Stimulated activated CD8-positive, alpha-beta memory T cell treated with anti-CD3 and anti-CD28 coated beads, Interleukin-2, amount 100 ng/mL, for 1 hour (primary cell): ENCODE measurements at places on chromosomes 1 and 21.

- DNase-seq = no peak
These were observed 127.3 kb downstream of the HLCS start for GRCh38 chr21:36839123-36839522.

- no peak for DNase-seq
These were observed 20.2 kb downstream of the LMOD1 start for GRCh38 chr1:201925981-201926645.

GRCh38 chr1:156641761-156642264, at the start of gene BCAN:
BCAN (plus strand) TSS chr1:156642117; CDS start chr1:156646055, 3,938 bp downstream.
- DNase-seq = no peak

DNA sequence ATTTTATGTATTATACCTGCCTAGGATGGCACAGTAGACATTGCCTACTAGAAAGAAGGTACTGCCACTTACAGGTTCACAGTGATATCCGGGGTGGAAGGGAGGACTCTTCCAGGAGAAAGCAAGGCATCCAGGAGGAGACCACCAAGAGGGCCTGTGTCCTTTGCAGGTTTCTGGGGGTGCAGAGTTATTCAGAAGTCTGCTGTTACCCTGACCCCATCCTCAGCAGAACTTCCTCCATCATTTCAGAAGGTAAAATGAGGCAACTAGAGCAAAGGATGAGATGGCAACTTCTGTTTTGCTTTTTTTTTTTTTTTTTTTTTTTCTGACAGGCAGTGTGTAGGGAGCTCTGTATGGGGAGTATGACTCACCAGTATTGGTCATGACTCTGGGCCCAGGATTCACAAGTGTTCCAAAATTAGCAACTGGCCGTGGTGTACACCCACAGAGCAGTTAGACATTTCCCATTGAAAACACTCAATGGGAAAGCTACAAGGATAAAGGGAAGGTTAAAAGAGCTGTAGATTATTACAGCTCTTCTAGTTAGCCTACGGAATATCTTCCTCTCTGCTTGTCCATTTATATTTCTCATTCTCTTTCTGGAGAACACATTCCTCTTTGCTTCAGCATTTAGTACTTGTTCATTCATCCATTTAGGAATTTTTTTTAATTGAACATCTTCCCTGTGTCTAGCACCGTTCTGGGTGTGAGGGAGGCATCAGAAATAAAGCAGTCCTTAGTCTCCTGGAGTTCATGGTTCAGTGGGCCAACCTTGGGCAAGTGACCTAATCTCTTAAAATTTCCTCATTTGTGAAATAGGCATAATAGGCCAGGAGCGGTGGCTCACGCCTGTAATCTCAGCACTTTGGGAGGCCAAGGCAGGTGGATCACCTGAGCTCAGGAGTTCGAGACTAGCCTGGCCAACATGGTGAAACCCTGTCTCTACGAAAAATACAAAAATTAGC, 50.5 kb upstream of the PPP2R5A start:
- no peak for DNase-seq

DNA sequence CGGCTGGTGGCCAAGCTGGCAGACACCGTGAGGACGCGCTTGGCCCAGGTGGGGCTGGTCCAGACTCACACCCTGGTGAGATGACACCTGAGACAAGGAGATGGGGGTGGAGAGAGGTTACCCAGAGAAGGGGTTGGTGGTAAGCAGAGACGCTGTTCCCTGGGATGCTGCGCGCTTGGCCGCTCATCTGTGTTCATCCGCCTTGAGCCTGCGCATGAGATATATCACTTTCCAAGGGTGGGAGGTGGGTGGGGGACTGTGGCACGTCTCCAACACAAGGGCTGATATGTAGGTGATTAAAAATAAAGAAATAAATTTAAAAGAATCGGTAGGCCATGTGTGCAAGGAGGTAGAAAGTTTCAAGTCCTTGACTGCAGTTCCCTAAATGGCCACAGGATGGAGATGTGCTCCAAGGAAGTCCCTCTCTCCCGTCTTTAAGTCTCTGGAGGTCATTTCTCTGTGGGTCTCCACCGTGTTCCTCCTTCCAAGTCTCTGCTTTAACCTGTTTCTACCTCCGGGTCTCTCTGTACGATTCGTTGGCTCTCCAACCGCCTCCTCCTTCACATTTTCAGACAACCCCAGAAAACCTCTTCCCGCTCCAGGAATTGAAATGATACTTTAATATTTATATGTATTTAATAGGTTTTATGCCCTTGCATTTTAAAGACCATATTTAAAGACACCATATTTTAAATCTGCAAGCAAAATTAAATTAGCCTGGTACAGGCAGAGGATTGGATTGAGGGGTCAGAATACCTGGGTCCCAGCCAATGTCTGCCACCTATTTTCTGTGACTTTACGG, 4.5 kb downstream of the TTC24 start:
- DNase-seq = peak; percentile 51

- no peak for DNase-seq
These were observed at the start of gene LRRN2 for GRCh38 chr1:204685236-204686006. LRRN2 (minus strand) TSS chr1:204685738; CDS start chr1:204619992, 65,746 bp downstream.

DNA sequence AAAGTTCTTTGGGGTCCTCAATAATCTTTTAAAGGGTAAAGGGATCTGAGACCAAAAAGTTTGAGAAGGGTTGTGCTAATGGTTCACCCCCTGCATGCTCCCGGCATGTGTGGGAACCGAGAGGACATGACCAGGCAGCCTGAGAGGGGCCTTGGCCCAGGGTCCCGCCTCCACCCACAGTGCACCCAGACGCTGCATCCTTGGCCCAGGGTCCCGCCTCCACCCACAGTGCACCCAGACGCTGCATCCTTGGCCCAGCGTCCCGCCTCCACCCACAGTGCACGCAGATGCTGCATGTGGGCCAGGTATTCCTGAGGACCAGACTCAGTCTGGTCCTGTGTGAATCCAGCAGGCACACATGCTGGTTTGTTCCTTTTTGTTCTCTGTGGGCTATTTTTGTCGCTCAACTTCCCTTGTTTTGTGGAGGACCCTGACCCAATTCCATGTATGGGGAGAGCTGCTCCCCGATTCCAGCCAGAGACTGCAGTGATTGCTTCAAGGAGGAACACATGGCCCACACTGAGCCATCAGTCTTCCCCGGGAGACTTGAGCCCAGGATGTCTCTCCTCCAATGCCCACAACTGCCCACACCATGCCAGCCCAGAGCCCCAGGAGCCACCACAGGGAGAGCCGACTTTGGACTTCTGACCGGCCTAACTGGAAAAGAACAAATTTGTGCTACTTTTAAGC, 3.5 kb downstream of the NPHP4 start:
- DNase-seq = no peak

GRCh38 chr1:157403608-157404007, 148.7 kb downstream of the FCRL5 start:
- DNase-seq = no peak
